ENCODE measurements at places on chromosomes 13 and 19.

GRCh38 chr13:109918179-109918711 is 131.9 kb upstream of the IRS2 start:
- DNase-seq = no peak

DNA sequence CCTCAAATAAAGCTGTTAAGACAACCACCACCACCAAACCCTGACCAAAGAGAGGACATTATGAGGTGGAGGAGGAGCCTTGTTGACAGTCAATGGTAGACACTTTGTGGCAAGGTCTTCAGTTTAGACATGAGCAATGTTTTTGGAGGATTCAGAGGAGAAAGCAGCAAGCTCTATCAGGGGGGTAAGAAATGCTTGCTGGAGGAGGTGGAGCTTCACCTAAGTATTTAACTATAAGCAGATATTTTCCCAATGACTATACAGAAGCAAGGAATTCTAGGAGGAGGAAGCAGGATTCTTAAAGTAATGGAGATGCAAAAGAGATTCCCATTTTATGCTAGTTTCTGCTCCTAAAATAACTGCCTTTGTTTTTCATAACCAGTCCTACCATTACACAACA is 74.2 kb downstream of the TRPC4 start:
- DNase-seq = no peak

DNA sequence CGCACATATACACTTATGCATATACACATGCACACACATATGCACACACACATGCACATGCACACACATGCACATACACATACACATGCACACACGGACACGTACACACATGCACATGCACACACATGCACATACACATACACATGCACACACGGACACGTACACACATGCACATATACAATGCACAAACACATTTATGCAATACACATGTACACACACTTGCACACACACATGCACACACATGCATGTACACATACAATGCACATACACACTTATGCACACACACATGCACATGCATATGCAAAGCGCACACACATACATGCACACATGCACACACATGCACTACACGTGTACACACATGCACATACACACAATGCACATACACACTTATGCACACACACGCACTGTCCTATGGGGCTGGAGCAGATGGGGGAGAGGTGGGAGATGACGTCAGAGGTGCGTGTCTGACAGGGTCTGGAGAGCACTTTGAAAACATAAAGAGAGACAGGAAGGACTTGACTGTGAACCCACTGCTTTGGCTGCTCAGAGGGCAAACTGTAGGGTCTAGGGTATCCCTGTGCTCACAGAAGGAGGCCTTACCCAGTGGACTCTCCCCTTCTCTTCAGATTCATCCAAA is 108.2 kb downstream of the UQCRFS1 start:
- DNase-seq = no peak

GRCh38 chr13:19822673-19823072 is 39.9 kb upstream of the PSPC1 start:
- no peak for DNase-seq

- no peak for DNase-seq
These were observed 18.0 kb downstream of the CLASRP start for GRCh38 chr19:45056831-45057230.

- DNase-seq = no peak
These were observed 112.7 kb upstream of the TSHZ3 start for GRCh38 chr19:31461814-31462539.

DNA sequence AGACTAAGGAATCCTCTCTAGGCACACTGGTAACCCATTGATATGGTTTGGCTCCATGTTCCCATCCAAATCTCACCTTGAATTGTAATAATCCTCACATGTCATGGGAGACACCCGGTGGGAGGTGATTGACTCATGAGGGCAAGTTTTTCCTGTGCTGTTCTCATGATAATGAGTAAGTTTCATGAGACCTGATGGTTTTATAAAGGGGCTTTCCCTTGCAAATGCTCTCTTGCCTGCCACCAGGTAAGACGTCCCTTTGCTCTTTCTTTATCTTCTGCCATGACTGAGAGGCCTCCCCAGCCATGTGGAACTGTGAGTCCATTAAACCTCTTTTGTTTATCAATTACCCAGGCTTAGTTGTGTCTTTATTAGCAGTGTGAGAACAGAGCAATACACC is 81.4 kb upstream of the GPC6 start:
- no peak for DNase-seq

DNA sequence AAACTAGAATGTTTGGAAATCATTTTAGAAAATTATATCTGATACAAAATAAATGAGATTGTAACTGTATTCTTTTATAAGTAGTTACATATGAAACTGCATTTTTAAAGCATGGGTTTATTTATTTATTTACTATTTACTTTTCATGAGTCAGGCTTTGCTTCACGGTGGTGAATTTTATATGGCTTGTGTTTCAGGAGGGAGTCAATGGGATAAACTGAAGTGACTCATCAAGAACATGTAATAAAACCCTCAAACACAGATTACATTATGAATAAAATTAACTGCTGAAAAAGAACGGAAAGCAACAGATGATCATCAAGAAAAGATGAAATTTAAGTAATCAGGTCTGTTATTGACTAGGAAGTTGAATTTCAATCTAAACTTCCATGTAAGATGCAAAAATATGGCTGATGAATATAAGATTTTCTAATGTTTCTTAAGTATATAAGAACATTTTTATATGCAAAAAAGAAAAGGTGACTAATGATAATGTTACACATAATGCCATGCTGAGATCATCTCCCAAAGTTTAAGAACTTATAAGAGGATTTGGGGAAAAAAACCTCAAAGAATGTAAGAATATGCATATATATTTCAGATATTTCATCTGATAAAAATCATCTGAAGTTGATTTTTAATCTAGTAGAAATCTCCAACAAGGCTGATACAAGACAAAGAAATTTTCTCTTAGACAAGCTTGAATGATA is 383.6 kb downstream of the SLITRK1 start:
- DNase-seq = no peak
